ENCODE measurements at places on chromosomes 2 and 18.
A peak's percentile ranks its signal among the peaks of the same experiment; 100 is the strongest.

GRCh38 chr2:19947184-19947940 is 42.5 kb downstream of the WDR35 start:
- no peak for DNase-seq

DNA sequence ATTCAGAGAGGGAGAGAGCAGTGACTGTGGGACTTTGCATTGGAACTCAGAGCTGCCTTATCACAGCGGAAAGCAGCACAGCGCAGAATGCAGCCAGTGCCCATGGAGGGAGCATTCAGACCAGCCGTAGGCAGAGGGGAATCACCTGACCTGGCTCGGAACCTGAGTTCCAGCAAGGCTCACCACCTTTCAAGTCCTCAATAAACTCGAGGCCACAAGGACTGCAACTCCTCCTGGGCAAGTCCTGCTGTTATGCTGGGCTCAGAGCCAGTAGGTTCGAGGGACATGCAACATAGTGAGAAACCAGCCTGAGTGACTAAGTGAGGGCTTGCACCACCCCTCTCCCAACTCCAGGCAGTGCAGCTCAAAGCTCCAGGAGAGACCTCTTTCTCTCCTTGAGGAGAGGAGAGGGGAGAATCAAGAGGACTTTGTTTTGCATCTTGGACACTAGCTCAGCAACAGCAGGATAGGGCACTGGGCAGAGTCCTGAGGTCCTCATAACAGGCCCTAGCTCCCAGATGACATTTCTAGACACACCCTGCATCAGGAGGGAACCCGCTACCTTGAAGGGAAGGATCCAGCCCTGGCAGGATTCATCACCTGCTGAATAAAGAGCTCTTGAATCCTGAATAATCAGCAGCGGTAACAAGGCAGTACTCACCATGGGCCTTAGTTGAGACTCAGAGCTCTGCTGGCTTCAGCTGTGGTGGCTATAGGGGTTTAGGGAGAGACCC is 136.8 kb upstream of the OTOS start:
- DNase-seq = no peak

DNA sequence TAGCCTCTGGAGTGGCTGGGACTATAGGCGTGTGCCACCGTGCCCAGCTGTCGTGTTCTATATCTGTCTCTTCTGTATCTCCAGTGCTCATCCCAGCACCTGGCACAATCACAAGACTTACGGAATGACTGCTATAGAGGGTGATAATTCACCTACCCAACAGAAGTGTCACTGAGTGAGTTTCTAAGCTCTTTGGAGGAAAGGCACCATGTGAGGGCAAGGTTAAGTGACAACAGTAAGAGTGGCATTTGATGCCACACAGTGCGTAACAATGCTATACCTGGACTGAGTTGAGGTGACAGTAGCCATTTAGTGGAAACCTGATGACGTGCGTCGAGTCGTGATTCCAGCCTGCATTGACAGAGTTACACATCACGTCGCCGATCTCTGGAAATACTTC is 89.0 kb downstream of the KCTD1 start:
- no peak for DNase-seq

DNA sequence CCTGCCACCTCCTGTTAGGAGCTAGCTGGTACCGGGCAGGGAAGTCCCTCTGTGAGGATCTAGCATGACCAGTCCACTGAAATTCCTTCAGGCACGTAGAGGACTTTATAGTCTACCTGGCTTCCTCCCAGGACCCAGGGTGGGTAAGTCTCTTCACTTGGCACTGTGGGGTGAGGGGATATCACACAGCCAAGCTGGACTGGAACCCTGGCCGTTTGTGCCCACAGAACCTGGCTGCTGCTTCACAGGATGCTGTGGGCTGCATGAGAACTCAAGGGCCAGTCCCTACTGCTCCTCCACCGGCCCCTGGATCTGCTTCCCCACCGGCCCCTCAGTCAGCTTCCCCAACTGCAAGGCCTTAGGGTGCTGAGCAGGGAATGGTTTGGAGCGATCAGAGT is 35.8 kb downstream of the HS1BP3 start:
- no peak for DNase-seq

DNA sequence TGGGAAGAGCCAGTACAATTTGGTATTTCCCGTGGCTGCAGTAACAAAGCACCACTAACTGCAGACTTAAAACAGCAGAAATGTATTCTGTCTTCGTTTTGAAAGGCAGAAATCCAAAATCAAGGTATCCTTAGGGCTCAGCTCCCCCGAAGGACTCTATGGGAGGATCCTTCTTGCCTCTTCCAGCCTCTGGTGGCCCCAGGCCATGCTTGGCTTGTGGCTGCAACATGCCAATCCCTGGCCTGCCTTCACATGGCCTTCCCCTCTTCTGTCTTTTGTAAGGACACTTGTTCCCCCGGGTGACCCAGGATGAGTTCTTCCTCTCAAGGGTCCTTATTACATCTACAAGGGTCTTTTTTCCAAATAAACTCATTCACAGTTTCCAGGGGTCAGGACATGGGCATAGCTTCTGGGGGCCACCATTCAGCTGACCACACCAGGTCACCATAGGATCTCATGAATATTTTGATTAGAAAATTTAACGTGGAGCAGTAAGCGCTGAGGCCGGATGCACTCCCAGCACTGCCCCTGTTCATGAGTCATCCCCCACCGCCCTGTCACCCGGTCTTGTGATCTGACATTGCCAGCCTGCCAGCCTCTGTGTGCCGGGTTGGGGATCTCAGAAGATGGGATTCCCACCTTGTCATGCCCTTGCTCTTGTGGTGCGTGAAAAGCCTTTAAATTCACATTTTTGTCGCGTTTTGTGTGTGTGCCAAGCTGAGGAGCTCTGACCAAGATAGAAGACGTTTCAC is 61.2 kb upstream of the B3GNT7 start:
- no peak for DNase-seq

DNA sequence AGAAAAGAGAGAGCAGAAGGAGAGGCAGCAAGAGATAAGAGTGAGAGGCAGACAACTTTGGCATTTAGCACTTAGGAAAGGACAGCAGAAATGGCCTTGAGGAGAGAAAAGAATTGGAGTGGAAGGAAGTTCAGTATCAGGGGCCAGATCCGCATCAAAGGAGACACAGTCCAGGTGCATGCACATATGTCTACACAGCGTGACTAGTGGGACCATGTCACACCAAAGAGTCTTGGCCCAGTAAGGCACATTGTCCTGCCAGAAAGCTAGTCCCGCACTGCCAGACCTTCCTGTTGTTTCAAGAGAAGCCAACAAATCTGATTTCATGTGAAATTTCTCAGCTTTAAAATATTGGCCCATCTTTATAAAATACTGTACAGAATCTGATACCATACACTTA is 8.5 kb upstream of the STK39 start:
- DNase-seq = no peak

- DNase-seq = no peak
Observed at GRCh38 chr2:191571163-191571769, 106.7 kb upstream of the NABP1 start.

GRCh38 chr2:37877457-37878315 is 47.4 kb upstream of the RMDN2 start:
- DNase-seq = peak; percentile 56

DNA sequence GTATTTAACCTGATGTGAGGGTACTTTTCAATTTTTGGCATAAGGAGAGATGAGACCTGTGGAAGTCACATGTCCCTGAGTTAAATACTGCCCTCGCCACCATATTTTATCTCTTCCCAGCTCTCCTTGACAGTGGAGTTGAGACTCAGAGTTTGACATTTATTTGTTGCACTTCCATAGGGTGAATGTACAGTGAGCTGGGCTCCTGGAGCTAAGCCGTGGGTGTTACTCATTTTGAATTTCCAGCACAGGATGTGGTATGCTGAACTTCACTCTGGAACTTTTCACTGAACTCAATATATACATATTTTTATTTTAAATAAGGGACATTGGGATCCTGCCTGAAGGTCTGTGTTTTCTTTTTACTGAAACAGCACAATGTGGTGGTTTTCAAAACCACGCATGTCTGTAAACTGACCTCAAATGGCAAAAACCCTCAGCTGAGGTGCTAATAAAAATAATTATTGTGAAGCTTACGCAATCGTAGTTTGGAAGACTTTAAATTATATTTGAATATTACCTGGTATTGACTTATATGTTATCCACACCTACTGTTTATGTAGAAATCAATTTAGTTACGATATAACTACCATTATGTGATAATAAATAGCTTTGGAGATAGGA is 12.1 kb downstream of the RNF144A start:
- no peak for DNase-seq

DNA sequence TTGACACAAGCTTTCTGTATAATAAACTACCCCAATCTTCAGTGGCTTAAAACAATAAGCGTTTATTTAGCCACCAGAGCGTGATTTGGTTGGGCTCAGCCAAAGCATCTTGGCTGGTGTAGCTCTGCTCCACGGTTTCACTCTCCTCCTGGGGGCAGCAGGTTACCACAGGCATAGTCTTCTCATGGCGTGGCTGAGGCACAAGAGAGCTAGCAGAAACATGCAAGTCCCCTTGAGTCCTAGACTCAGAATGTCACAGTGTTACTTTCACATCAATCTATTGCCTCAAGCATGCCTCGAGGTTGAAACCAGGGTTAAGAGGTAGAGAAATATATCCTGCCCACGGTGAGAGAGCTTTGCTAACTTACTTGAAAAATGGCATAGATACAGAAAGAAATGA is 19.9 kb upstream of the SLC9A2 start:
- DNase-seq = no peak

GRCh38 chr2:160493227-160494028 is at the start of gene RBMS1:
Gene RBMS1, minus strand, starts transcription at chr2:160493807. Its CDS starts 444 bp downstream, at chr2:160493363.
- DNase-seq = peak; percentile 76

GRCh38 chr2:171530378-171530777 is 8.1 kb downstream of the CYBRD1 start:
- DNase-seq = no peak

DNA sequence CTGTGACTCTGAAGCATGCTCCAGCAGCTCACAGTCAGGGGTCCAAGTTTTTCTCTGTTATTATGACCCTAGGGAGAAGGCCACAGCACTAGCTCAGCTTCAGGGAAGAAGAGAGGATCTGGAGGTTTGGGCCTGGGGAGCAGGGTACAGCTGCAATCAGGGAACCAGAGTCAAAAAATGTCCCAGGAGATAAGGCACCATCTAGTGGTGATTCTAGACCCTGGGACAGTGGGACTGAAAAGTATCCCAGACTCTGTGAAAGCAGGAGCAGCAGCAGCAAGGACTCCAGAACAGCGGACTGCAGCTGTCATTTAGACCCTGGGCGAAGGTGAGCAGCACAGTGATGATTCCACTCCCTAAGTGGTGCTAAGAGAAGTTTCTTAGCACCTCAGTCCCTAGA is 278.4 kb upstream of the DDX18 start:
- DNase-seq = no peak

DNA sequence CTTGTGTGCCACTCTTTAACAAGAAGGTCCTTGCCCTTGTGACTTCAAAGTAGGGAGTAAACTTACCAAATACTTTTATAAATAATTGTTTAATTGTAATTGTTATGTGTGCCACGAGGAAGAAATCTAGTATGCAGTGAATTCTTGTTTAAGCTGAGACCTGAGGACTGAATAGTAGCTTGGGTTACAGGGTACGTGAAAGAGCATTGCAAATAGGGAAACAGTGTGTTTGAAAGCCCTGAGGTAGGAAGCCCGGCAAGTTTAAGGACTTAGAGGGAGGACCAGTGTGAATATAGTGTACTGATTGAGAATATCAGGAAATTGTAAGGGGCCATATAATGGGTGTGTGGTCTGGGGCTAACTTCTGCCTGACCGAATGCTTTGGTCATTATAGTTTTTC is 26.2 kb downstream of the PHLPP1 start:
- DNase-seq = no peak

GRCh38 chr18:76662626-76663025 is 159.7 kb upstream of the ZNF236 start:
- DNase-seq = no peak

GRCh38 chr2:127012215-127012614 is 94.7 kb downstream of the BIN1 start:
- no peak for DNase-seq
